ENCODE measurements at places on chromosomes 16 and 17. TPM values are rescaled to one million over a fixed set of nuclear protein-coding genes. Genes with fewer than 3 reads are reported as not detected.

Gene AHSP
- 4.9 TPM for total RNA-seq

Gene OTOP2
- total RNA-seq: not detected

Gene SCRN2
- 13.8 TPM for total RNA-seq

Gene ESRP2
- not detected for total RNA-seq

Gene VAT1L
- 22.1 TPM for total RNA-seq
